Activated naive CD4-positive, alpha-beta T cell treated with anti-CD3 and anti-CD28 coated beads for 36 hours (primary cell): ENCODE measurements at places on chromosomes 3 and 15. TPM values are rescaled to one million over a fixed set of nuclear protein-coding genes. Genes with fewer than 3 reads are reported as not detected.

- DNase-seq = no peak
- no peak overlapping the region for H3K27ac ChIP-seq
- H3K4me3 ChIP-seq = no peak overlapping the region
- no peaks in the 10 kb centered on the region for H3K36me3 ChIP-seq
Measured at GRCh38 chr3:88248658-88249057, 98.9 kb downstream of the C3orf38 start.

DNA sequence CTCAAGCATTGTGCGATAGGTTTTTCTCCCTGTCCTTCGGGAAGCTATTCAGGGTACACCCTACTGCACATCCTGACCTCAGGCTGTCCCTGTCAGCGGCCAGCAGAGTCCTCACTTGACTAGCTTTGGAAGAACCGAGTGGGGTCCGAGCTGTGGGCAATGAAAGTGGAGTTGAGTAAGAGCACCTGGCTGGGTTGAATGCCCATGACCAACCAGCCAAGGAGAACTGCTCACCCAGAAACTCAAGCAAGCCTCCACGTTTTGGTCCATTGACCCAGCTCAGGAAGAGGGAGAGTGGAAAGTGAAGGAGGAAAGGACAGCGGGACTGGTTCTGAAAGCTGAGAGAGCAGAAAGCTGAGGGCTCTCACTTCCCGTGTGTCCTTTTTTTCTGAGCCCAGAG is 36.0 kb upstream of the HDGFL3 start:
- H3K27me3 ChIP-seq = peaks cover 41% of the 10 kb centered on the region
- H3K4me1 ChIP-seq = no peaks in the 10 kb centered on the region
- H3K36me3 ChIP-seq = no peaks in the 10 kb centered on the region
- no peak overlapping the region for H3K4me3 ChIP-seq
- no peak for DNase-seq

DNA sequence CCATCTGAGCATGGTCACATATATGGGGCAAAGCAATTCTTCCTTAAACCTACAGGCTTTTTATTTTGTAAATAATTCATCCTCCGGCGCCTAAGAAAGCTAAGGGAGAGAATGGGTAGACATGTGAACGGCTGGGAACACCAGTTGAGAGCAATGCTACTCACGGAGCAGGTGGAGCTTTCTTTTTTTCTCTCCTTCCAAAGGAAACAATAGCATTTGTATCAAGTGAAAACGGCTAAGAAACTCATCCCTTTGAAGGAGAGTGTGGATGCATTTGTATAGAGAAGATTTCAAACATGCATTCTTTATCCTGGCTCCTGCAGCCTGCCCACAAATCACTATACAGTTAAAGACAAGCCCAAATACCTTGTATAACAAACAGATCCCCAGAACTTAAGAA is 637.8 kb downstream of the MAGI1 start:
- H3K27me3 ChIP-seq = peaks cover 1% of the 10 kb centered on the region
- no peak for DNase-seq
- H3K36me3 ChIP-seq = no peaks in the 10 kb centered on the region
- no peaks in the 10 kb centered on the region for H3K4me1 ChIP-seq
- no peak overlapping the region for H3K27ac ChIP-seq

- no peaks in the 10 kb centered on the region for H3K27me3 ChIP-seq
- peaks cover 58% of the 10 kb centered on the region for H3K4me1 ChIP-seq
- DNase-seq = no peak
- H3K4me3 ChIP-seq = no peak overlapping the region
- H3K36me3 ChIP-seq = no peaks in the 10 kb centered on the region
Measured at GRCh38 chr15:60903211-60903610, 325.9 kb downstream of the RORA start.

CDHR4 gene
- not detected for total RNA-seq

DUOXA2 gene
- not detected for total RNA-seq

AP3S2 gene
- total RNA-seq = 25.2 TPM

- no peak overlapping the region for H3K4me3 ChIP-seq
- no peaks in the 10 kb centered on the region for H3K36me3 ChIP-seq
- H3K27ac ChIP-seq = no peak overlapping the region
- H3K27me3 ChIP-seq = peaks cover 5% of the 10 kb centered on the region
- H3K4me1 ChIP-seq = no peaks in the 10 kb centered on the region
Measured at GRCh38 chr3:186079925-186080324, 29.0 kb downstream of the ETV5 start.

DNA sequence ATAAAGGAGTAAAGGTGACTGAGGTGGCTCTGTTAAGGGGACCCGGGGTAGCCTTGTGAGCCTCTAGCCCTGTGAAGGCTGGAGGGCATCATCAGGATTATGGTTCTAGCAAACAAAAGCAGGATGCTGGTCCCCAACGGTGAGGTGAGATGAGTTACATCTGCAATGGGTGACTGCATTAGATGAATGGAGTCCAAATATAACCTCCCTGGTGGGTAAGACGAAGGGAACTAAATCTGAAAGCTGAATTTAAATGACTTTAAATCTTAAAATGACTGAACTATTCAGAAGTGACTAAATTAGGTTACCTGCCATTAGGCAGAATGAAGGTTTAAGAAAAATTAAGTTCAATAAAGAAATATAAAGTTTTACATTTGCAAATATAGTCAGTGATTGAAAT is 4.6 kb upstream of the HLTF start:
- no peaks in the 10 kb centered on the region for H3K36me3 ChIP-seq
- no peak overlapping the region for H3K27ac ChIP-seq
- no peak overlapping the region for H3K4me3 ChIP-seq
- H3K27me3 ChIP-seq = no peaks in the 10 kb centered on the region
- no peak for DNase-seq

DNA sequence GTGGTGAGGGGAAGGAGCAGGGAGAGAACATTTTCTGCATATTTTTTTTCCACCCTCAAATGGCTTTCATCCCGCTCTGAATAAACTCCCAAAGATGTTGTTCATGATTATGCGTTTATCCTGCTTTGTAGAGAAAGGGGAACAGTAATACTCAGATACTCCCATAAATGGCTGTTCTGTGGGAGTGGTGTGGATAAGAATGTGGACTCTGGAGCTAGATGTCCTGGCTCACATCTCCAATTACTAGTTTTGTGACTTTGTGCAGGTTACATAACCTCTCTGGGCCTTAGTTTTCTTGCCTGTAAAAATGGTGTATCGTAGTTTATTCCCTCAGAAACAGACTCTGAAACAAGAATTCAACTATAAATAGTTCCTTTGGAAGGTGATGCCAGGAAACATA is 395.4 kb upstream of the SUCLG2 start:
- H3K4me1 ChIP-seq = peaks cover 14% of the 10 kb centered on the region
- DNase-seq = no peak
- H3K27ac ChIP-seq = no peak overlapping the region
- no peak overlapping the region for H3K4me3 ChIP-seq
- H3K36me3 ChIP-seq = no peaks in the 10 kb centered on the region

DNA sequence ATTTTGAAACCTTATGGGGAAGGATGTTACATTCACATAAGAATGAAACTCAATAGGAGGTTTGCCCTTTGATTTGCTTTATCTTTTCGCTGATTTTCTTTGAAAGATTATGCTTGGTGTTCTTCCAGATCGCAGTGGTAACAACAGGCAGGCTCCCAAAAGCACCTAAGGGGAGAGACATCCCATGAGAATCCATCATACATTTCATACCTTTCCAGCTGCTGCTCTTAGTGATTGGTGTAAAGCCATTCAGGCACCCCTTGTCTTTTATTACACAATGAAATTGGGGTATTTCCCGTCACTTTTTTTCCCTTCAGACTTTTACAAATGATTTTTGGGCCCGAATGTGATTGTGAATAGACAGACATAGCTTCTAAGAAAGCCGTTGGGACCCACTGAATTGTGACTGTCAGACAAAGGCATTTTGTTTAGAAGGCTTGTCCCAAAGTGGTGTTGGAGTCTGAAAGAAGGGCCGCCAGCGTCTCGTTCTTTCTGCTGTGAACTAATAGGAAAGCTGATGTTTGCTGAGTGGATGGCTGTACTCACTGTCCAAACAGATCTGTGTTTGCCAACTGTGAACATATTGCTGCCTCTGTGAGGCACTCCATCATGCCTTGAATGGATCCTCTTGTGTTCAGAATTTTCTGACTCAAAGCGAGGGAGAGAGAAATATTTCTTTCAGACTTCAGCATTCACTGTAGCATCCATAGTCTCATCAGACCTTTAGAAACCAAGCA is 164.3 kb downstream of the FNDC3B start:
- peaks cover 19% of the 10 kb centered on the region for H3K36me3 ChIP-seq
- H3K4me3 ChIP-seq = no peak overlapping the region
- no peak overlapping the region for H3K27ac ChIP-seq
- DNase-seq = no peak

DNA sequence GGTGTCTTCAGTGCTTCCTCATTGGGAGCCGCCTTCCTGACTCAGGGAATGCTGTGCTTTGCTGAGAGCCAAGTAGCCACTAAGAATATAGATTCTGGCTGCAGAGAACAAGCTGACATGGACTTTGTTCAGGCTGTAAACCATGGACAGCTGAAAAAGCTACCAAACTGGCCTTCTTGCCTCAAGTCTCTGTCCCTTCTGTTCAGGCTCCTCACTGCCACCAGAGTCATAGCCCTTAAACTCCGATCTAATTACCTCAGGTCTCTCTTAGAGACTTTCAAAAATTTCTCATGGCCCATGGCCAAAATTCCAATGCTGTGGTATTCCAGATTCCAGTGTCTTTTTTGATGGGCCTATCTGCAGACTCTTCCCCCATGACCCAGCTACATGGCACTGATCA is 19.4 kb upstream of the PTX3 start:
- H3K4me1 ChIP-seq = no peaks in the 10 kb centered on the region
- peaks cover 1% of the 10 kb centered on the region for H3K27me3 ChIP-seq
- no peak overlapping the region for H3K27ac ChIP-seq
- H3K4me3 ChIP-seq = no peak overlapping the region

DNA sequence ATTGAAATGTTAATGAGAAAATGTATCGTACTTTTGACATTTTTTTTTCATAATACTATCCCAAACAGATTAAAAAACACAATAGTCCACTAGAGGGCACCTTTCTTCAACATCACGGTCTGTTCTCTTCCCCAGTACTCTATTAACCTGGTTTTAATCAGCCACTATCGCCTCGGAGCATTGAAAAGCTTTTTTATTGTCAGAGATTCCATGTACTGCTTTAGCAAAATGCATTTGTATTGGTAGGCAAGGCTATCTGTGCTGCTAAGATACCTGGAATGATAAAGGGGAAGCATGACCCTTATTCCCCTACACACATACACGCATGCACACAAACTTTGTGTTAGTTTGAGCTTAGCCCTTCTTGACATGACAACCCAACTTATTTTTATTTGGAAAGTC is 160.1 kb upstream of the IL12A start:
- peaks cover 2% of the 10 kb centered on the region for H3K27me3 ChIP-seq
- DNase-seq = no peak
- no peak overlapping the region for H3K27ac ChIP-seq

PLSCR5 gene
- total RNA-seq = not detected

DNA sequence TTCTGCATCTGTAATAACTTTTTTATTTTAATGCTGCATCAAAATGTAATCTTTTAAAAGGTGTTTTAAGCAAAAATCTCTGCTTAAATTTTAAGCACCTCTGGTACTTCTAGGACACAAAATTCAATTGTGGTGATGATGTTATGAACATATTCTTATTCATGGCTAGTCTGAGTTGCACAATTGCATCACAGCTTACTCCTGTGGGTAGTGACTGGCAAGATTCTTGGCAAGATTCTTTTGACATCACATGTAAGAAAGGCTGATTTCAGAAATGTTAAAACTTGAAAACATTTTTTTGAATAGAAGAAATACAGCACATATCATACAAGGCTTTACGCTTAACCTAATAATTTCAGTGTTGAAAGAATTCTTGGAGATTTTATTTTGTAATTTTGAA is 35.7 kb downstream of the IQCH start:
- DNase-seq = no peak
- H3K36me3 ChIP-seq = no peaks in the 10 kb centered on the region
- H3K27me3 ChIP-seq = no peaks in the 10 kb centered on the region
- H3K4me3 ChIP-seq = no peak overlapping the region
- no peaks in the 10 kb centered on the region for H3K4me1 ChIP-seq
- H3K27ac ChIP-seq = no peak overlapping the region

PLA2G4B gene
- total RNA-seq = 9.0 TPM

GP9 gene
- not detected for total RNA-seq

FBXO40 gene
- not detected for total RNA-seq

DNA sequence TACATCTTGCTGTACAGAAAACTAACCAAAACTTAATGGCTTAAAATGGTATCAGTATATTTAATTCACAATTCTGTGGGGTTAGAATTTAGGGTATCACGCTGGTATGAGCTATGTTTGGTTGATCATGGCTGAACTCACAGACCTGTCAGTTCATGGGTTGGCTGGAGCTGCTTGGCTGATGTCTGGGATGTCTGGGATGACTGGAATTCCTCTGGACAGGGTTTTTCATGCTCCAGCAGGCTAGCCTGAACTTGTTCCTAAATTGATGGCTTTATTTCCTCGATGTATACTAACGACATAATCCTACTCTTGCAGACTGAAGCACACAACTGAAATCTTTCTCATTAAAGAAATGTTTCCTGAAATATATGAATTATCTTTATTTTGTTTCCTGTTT is 338.9 kb upstream of the GBE1 start:
- H3K4me1 ChIP-seq = no peaks in the 10 kb centered on the region
- no peaks in the 10 kb centered on the region for H3K36me3 ChIP-seq
- H3K27ac ChIP-seq = no peak overlapping the region
- H3K4me3 ChIP-seq = no peak overlapping the region

GRCh38 chr3:194931865-194932264 is 246.2 kb downstream of the FAM43A start:
- no peak overlapping the region for H3K4me3 ChIP-seq
- peaks cover 5% of the 10 kb centered on the region for H3K27me3 ChIP-seq
- H3K4me1 ChIP-seq = no peaks in the 10 kb centered on the region
- DNase-seq = no peak

CD276 gene
- 1.3 TPM for total RNA-seq

- no peaks in the 10 kb centered on the region for H3K36me3 ChIP-seq
- H3K4me1 ChIP-seq = no peaks in the 10 kb centered on the region
- DNase-seq = no peak
- H3K4me3 ChIP-seq = no peak overlapping the region
Measured at GRCh38 chr15:81589671-81590070, 215.7 kb upstream of the TMC3 start.

FBXW12 gene
- not detected for total RNA-seq

INSYN1 gene
- not detected for total RNA-seq

DNA sequence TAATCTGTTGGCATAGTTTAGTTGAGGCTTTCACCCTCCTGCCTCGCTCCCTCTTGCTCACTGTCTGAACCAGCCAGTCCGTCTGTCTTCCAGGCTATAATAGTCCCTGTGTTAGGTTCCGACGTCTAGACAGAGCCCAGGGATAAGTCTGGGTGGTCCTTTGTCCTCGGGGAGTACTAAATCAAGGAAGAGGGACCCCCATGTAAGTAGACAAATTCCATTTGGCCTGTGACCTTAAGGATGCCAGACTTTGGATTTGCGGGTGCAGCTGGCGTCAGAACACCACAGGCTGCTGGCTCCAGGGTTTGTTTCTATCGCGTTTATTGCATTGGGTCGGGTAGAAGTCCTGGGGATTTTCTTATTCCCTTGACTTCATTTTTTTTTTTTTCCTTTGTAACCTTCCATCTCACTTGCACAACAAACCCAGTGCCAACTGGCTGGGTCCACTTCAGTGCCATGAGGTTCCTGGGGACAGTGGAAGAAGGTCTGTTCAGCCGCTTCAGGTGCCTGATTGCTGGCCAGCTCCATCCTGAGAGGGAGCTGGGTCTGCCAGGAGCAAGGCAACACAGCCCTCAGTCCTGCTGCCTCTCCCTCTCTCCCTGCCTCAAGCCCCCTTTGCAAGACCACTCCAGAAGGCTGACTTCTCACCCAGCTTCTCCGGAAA is 95.4 kb upstream of the KLHL25 start:
- no peak for DNase-seq
- peaks cover 9% of the 10 kb centered on the region for H3K27me3 ChIP-seq
- no peaks in the 10 kb centered on the region for H3K36me3 ChIP-seq
- no peaks in the 10 kb centered on the region for H3K4me1 ChIP-seq

FAM43A gene
- 1.4 TPM for total RNA-seq
